ENCODE measurements at places on chromosomes 5 and 9. TPM values are rescaled to one million over a fixed set of nuclear protein-coding genes. Genes with fewer than 3 reads are reported as not detected.

- peaks cover 4% of the 10 kb centered on the region for H3K4me1 ChIP-seq
- no peak overlapping the region for H3K27ac ChIP-seq
- no peaks in the 10 kb centered on the region for H3K27me3 ChIP-seq
- no peak for DNase-seq
- H3K36me3 ChIP-seq, result peaks cover 9% of the 10 kb centered on the region
Observed at GRCh38 chr5:55254802-55255201, 21.4 kb upstream of the CCNO start.

DNA sequence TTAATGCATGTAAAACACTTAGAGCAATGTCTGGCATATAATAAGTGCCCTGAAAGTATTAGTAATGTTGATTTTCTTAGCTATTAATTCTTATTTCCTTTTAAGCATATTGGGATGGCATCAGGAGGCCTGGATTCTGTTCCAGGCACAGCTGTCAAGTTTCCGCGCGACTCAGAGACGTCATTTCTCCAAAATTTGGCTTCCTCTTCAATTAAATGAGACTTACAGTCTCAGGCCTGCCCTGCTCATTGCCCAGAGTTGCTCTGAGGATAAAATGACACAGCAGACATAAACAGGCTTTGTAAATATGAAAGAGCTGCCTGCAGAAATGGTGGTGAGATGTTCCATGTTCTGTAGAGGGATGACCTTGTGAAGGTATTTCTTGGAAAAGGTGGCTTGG, 159.8 kb upstream of the GLRA1 start:
- no peak overlapping the region for H3K4me3 ChIP-seq
- H3K36me3 ChIP-seq, result no peaks in the 10 kb centered on the region
- no peaks in the 10 kb centered on the region for H3K4me1 ChIP-seq
- no peak for DNase-seq

DNA sequence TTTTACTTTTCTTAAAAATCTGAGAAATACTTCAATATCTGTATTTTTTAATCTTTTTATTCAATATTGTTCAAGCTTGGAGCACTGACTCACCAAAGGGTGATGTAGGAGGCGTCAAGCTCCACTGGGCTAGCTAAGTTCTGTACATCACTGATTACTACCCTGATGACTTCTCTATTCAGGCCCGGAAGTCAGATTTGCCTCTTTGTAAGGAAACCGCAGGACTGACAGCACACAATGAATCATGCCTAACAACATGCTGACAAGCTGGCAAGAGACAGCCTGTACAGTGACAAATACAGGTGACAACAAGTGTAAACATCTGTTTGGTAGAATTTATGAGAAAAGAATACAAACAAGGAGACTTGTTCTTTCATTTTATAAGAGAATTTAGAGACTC, 627.9 kb upstream of the RORB start:
- no peak overlapping the region for H3K27ac ChIP-seq
- H3K4me3 ChIP-seq, result no peak overlapping the region
- no peak for DNase-seq
- no peaks in the 10 kb centered on the region for H3K36me3 ChIP-seq
- no peaks in the 10 kb centered on the region for H3K4me1 ChIP-seq

DNA sequence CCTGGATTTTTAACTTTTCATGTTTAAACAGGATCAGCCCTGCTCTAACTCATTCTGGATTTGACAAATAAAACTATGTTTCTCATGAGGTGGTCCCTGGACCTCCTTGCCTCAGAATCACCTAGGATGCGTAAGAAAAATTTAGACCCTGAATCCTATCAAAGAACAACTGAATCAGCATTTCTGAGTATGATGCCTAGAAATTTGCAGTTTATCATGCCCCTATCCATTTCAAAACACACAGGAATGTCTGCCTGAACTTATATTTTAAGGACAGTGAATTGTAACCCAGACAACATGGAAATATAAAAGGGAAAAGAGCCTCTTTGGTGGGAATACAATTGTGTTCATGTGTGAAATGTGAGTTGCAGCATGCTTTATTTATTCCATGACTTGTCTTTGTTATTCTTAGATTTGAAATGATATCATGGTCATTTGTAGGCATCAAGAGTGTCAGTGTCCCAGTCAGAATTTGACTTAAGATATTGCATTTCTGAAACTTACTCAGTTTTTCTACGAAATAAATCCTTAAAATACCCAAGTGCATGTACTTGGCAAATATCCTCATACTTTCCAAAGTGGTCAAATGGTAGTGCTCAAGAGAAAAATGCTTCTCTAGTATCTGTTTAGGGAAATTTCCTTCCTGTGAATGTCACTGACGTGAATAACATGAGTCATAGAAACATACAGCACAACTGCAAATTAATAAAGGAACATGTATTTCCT, 144.3 kb downstream of the GIN1 start:
- no peak overlapping the region for H3K4me3 ChIP-seq
- no peak overlapping the region for H3K27ac ChIP-seq
- peaks cover 6% of the 10 kb centered on the region for H3K36me3 ChIP-seq
- H3K4me1 ChIP-seq, result peaks cover 5% of the 10 kb centered on the region
- H3K27me3 ChIP-seq, result no peaks in the 10 kb centered on the region

DNA sequence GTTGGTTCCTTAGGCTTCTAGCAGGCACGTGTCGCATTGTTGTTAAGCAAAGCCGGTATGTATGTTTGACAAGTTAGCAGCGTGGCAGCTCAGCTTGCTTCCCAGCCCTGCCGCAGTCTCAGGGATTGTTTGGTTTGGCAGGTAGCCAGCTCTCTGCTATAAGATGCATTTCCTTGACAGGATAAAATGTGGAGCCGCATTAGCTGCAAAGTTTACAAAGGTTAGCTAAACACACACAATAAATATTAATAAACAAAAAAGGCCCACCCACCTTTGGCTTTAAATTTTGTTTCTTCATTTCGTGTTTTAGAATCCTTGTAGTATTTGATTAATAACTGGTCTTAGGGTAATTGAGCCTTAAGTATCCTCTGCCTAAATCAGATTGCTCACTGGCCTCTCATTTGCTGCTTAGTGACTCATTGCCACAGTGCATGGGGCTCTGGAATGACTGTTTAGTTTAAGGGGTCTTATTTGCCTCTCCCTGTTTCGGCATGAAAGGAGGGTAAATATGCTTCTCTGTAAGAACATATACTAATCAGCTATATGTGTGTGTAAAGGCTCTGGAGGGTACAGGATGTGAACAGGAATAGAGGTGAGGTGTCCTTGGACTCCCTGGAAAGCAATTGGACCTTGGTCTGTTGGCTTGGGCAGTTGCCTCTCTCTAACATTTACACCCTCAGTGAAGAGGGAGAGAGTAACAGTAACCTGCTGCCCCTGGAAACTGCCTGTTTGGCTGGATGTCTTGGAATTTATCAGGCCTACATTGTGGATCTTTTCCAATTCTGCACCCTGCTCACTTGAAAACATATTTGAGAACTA, 122.0 kb downstream of the GDNF start:
- H3K36me3 ChIP-seq, result no peaks in the 10 kb centered on the region
- no peaks in the 10 kb centered on the region for H3K27me3 ChIP-seq
- peaks cover 13% of the 10 kb centered on the region for H3K4me1 ChIP-seq
- DNase-seq, result no peak
- H3K27ac ChIP-seq, result no peak overlapping the region

GRCh38 chr5:35804841-35805240, 51.9 kb upstream of the IL7R start:
- no peaks in the 10 kb centered on the region for H3K36me3 ChIP-seq
- DNase-seq, result no peak
- no peak overlapping the region for H3K27ac ChIP-seq
- H3K4me3 ChIP-seq, result no peak overlapping the region
- no peaks in the 10 kb centered on the region for H3K27me3 ChIP-seq

DNA sequence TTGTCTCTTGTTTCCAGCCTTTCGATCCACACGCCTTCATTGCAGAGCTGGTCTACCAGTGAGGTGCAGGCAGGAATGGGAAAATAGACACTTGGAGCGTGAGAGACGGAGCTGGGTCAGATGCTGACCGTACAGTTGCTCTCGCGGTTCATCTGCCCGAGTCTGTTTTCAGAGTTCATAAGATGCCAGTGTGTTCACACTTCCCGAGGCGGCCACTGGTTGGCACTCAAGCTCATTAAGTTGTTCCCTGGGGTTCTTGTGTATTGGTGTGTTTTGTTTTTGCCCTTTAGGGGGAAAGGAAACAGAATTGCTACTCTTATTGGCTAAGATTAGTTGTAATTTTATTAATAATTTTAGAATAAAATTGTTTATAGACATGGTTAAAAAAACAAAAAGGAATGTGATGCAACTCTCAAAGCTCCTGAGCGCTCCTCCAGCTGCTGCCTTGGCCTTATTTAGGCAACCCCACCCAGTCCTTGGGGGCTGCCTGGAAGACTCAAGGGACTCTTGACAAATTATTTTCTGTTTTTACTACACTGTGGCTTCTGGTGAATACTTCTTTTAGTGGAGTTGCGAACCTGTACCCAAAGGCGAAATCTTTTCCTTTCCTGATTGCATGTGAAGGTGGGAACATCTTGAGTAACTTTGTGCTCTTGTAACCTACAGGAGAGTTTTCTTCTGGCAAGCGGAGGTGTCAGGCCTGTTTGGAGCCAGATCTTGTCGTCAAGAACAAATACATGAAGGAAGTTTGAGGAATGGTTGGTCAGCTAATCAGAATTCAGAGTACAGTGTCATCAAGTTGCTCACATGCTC, 146.1 kb downstream of the MAST4 start:
- H3K4me3 ChIP-seq, result no peak overlapping the region
- no peak overlapping the region for H3K27ac ChIP-seq
- DNase-seq, result peak; percentile 21
- peaks cover 47% of the 10 kb centered on the region for H3K27me3 ChIP-seq
- H3K4me1 ChIP-seq, result no peaks in the 10 kb centered on the region
- no peaks in the 10 kb centered on the region for H3K36me3 ChIP-seq

DNA sequence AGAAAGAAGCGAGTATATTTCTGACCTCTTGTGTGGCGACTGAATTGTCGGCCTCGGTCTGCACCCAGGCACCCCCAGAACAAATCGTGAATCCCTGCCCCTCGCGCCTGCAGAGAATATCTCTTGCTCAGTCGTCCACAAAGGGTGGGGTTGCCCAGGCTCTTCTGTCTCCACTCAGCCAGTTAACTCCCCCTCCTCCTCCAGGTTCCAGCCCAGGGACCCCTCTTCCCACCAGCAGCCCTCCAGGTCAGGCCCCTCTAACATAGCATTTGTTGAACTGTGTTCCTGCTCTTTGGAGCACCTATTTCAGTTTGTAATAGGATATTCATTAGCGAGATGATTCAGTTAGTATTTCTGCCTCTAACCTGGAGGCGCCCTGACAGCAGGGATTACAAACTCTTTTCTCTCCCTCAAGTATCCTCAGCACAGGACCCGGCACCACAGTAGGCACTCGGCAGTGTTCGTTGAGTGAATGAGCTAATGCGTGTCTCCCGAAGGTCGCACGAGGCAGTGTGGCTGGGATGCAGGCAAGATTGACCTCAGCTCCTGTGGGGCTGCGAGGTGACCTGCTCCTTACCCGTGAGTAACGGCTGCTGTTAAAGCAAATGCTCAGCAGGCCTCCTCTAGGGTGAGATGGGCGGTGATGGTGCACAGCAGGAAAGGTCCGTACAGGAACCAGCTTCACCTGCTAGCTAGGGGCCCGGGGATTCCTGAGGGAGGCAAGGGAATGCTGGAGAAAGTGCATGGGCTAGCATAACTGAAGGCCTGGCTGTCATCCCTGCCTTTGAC, 25.8 kb downstream of the ZBTB34 start:
- no peaks in the 10 kb centered on the region for H3K27me3 ChIP-seq
- H3K27ac ChIP-seq, result no peak overlapping the region
- no peaks in the 10 kb centered on the region for H3K4me1 ChIP-seq
- no peaks in the 10 kb centered on the region for H3K36me3 ChIP-seq
- DNase-seq, result no peak
- H3K4me3 ChIP-seq, result no peak overlapping the region

- no peak overlapping the region for H3K27ac ChIP-seq
- H3K4me3 ChIP-seq, result no peak overlapping the region
- no peaks in the 10 kb centered on the region for H3K36me3 ChIP-seq
- DNase-seq, result no peak
- H3K4me1 ChIP-seq, result no peaks in the 10 kb centered on the region
Observed at GRCh38 chr5:63439537-63439936, 522.7 kb downstream of the HTR1A start.

GRCh38 chr5:1311439-1312055, 16.7 kb upstream of the TERT start:
- no peak for DNase-seq
- H3K4me3 ChIP-seq, result no peak overlapping the region
- no peaks in the 10 kb centered on the region for H3K27me3 ChIP-seq
- peaks cover 12% of the 10 kb centered on the region for H3K4me1 ChIP-seq
- no peaks in the 10 kb centered on the region for H3K36me3 ChIP-seq

GRCh38 chr5:172002310-172002709, 4.1 kb downstream of the FBXW11 start:
- no peaks in the 10 kb centered on the region for H3K27me3 ChIP-seq
- peak; percentile 28 for DNase-seq
- no peak overlapping the region for H3K4me3 ChIP-seq
- H3K36me3 ChIP-seq, result no peaks in the 10 kb centered on the region

DNA sequence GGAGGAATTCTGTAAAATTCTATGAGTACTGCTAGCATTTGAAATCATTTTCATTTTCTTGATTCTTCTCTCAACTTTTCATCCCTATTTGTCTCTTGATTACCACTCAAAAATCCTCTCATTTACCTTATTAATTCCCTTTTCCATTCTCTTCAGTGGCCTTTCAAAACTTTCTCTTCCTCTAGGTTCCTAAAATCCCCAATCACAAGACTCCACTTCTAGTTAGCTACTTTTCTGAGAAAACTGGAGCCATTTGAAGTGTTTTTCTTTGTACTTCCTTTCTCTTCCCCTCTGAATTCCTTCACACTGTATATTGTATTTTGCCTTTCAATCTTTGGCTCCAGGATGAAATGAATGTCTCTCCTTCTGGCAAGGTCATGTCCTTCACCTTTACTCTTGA, 61.3 kb upstream of the NR4A3 start:
- no peaks in the 10 kb centered on the region for H3K27me3 ChIP-seq
- H3K27ac ChIP-seq, result no peak overlapping the region
- no peaks in the 10 kb centered on the region for H3K4me1 ChIP-seq
- no peak overlapping the region for H3K4me3 ChIP-seq

DNA sequence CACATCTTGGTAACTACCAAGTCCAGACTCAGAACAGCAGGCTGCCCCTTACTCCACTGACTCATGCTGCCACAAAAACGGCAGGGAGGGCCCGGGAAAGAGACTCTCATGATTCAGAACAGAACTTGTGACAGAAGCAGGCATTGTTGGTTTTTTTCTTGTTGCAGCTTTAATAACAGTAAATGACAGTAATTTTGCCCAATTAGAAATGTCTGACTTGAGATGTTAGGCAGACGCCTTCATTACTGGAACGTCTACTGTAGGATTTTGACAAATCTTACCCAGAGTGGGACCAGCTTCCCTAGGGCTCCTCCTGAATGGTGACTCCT, 77.9 kb downstream of the SEMA5A start:
- no peaks in the 10 kb centered on the region for H3K36me3 ChIP-seq
- DNase-seq, result no peak
- H3K4me1 ChIP-seq, result no peaks in the 10 kb centered on the region

Gene OTULINL
- 8.8 TPM for total RNA-seq

Data from HCT116 (cell line).